ENCODE measurements at places on chromosomes 3 and 15.
A peak's percentile ranks its signal among the peaks of the same experiment; 100 is the strongest.

- no peak for DNase-seq
Measured at GRCh38 chr15:61047783-61048182, 181.3 kb downstream of the RORA start.

GRCh38 chr3:106930086-106930485 is 447.2 kb upstream of the CCDC54 start:
- no peak for DNase-seq

- no peak for DNase-seq
Measured at GRCh38 chr15:94280301-94280700, 48.9 kb downstream of the MCTP2 start.

DNA sequence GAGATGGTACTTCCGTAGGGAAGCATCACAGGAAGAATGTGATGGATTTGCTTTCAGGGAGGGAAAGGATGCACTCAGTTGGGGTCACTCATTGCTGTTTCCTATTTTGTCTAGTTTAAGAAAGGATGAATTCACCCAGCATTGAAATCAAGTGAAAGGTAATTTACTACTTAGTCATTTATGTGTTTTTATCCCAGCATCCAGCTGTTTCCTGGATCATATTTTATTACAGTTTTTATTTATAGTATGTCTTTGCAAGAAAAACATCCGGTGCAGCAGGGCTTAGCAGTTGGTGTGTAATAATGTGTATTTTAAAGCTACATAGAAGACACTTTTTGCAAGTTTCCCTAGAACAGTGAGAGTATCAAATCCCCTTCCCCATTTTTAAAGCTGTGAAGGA is 37.4 kb upstream of the GOLGA8B start:
- DNase-seq = no peak

DNA sequence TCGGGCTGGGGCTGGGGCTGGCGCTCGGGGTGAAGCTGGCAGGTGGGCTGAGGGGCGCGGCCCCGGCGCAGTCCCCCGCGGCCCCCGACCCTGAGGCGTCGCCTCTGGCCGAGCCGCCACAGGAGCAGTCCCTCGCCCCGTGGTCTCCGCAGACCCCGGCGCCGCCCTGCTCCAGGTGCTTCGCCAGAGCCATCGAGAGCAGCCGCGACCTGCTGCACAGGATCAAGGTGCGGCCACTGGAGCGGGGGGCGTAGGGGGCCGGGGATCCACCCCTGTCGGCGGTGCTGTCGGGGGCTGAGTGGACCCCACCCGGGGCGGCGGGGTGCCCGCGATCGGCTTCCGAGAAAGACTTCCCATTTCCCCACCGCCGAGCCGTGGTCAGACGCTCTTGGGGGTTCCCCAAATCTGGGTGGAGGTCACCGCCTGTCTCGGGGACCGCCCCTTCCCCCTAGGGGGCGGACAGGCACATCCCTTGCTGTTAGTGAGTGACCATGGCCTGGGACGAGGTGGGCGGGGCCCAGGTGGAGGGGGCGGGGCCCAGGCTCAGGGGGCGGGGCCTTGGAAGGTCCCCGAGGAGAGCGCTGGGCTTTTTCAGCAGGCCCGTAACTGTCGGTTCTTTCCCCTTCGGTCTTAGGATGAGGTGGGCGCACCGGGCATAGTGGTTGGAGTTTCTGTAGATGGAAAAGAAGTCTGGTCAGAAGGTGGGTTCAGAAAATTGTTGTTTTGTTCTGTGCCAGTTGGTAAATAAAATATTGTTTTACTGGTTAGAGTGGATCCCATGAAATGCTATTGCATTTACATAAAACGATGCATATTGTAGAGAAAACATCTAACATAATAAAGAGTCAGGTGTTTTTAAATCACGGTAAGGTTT is 578 bp downstream of the LACTB start:
- DNase-seq = peak; percentile 53

GRCh38 chr3:145094355-145094941 is 1066.5 kb downstream of the PLOD2 start:
- no peak for DNase-seq

- DNase-seq = no peak
Measured at GRCh38 chr3:95037097-95037496, 974.2 kb downstream of the NSUN3 start.

GRCh38 chr3:14921034-14921616 is 26.3 kb upstream of the NR2C2 start:
- peak; percentile 80 for DNase-seq

GRCh38 chr3:127412578-127413317 is 124.9 kb upstream of the PRR20G start:
- no peak for DNase-seq

- no peak for DNase-seq
Measured at GRCh38 chr15:36428102-36428845, 151.2 kb upstream of the CDIN1 start.

GRCh38 chr3:163504974-163505373 is 1573.3 kb downstream of the SI start:
- no peak for DNase-seq
